ENCODE measurements at places on chromosomes 12 and 14.

GRCh38 chr14:22305607-22306006, 283.4 kb downstream of the DAD1 start:
- no peak for DNase-seq

DNA sequence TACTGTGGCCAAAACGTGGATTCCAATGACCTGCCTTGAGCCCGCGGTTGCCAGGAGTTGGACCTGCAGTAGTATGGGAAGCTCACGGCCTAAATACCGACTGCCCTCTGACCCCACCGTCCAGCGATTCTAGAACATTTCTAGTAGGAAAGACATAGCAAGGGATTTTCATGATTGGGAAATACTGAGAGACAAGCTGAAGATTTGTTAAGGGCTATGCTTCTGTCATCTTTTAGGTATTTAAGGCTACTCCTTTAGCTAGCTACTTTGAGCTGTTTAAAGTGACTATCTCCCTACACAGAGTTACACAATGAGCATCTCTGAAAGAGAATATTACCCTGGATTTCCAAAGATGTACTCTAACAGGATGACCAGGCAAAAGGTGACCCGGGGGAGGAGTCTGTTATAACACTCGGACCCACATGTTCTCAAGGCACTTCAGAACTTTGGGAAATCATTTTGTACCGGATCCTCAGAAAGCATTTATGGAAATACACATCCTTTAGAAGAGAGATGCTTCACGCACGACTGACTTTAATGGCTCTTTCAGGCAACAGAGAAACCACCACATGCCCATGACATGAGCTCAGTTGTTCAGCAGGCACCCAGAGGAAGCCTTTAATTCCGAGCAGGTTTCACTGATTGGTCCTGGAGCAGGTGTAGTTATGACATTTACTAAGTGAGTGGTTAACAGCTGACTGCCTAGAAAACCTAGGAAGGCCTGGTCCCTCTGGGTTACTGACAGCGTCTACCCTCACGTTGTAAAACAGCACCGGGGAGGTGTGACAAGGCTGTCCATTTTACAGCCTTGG, 4.2 kb downstream of the BAG5 start:
- DNase-seq, result no peak

- DNase-seq, result no peak
Observed at GRCh38 chr12:124617615-124618014, 50.2 kb upstream of the NCOR2 start.

GRCh38 chr14:58762629-58763028, 124.9 kb downstream of the DACT1 start:
- no peak for DNase-seq

GRCh38 chr14:22471545-22472121, 117.4 kb downstream of the DAD1 start:
- no peak for DNase-seq

GRCh38 chr14:61503167-61503801, 181.9 kb downstream of the PRKCH start:
- no peak for DNase-seq

DNA sequence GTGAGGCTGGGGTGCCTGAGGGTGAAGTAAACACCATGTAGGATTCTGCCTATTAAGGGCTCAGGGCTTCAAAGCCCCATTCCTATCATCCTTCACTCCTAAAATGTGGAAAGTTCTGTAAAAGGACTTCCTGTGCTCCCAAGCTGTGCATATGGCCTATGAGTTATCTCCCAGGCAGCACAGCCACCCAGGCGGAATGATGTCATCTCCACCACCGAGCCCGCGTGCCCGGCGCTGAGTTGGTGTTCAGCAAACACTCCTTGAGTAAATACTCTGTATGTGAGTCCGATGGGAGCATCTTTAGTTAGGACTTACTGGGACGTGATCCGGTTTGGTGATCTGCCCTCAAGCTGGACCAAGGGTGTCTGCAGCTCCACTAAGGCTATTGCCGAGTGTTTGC, 437.3 kb downstream of the MED13L start:
- DNase-seq, result no peak

GRCh38 chr12:89552376-89552775, 26.5 kb upstream of the POC1B start:
- DNase-seq, result no peak

GRCh38 chr12:104547235-104547634, 90.5 kb downstream of the CHST11 start:
- DNase-seq, result no peak

DNA sequence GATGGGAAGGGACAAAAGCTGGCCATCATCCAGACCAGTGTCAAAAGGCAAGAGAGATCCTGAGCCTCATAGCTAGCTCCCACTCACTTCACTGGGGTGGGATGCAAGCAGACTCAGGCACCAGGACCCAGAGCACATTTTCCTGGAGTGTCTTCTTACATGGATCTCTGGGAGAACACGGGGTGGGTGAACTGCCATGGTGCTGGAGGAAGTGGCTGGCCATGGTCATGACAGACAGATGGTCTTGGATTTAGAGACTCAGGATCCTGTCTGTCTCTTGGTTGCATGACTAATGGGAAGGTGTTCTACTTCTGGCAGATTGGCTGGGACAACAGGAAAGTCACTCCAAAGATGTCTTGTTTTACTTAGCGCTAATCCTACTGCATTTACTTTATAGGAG, 311.5 kb downstream of the ATP23 start:
- DNase-seq, result no peak

Data from left colon (tissue), 2 donors.